ENCODE measurements at places on chromosomes 7 and 10. TPM values are rescaled to one million over a fixed set of nuclear protein-coding genes. Genes with fewer than 3 reads are reported as not detected.

DNA sequence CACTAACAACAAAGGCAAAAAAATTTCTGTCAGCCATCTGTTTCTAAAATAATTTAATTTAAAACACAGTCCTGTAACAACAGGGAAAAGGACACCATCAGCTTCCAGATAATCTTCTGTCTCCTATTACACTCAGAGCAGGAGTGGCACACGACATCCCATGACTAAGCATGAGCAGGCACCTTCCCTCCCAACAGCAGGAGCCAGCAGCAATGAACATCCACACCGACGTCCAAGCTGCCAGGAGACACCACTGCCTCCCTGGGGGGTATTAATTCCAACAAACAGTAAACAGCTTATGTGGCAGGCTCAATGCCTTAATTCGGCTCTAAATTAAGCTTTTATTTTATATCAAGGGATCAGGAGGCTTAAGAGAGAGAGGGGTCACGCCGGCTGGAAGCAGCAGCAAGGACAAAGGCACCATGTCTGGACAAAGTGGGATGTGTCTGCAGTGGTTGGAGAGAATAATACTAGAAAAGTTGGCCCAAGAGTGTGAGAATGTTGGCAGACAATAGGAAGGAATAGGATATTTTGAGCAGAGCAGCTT lies 45.7 kb downstream of the KIAA1549 start:
- no peak for DNase-seq

Gene SYT15
- 12.1 TPM for polyA plus RNA-seq

Gene VPS37D
- polyA plus RNA-seq: 19.4 TPM

Gene GTF2I
- 281 TPM for polyA plus RNA-seq
